ENCODE measurements at places on chromosomes 5 and 9.

DNA sequence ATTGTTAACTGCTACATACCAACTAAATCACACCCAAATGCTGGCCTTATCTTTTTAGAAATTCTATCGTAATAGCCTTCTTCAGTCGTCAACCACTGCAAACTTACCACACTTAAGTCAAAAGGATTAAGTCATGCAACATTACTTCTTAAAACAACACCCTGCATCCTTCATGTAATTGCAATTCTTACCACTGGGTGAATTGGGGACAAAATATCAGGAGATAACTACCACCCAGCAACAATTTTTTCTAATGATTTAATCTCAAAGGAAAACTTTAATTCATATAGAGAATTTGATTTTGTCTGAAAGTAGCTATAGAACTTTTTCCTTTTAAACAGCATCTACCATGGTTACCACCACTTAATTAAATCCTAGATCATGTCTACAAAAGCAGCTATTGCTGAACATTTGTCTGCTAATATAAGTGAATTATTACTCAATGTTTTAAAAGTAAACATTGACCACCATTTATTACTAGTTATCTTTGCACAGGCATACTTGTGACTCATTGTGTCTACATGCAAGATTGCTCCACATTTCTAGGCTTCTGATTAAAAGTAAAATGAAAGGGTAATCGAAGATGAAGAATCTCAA lies 10.5 kb downstream of the MLLT3 start:
- DNase-seq: peak; percentile 25

- no peak for DNase-seq
Observed at GRCh38 chr9:95722141-95722540, 153.3 kb upstream of the ERCC6L2 start.

GRCh38 chr5:73135429-73136054 lies 15.2 kb downstream of the TMEM171 start:
- DNase-seq: peak; percentile 44

GRCh38 chr5:68464424-68464823 lies 248.9 kb downstream of the PIK3R1 start:
- peak; percentile 2 for DNase-seq

GRCh38 chr5:8710426-8710930 lies 835.4 kb downstream of the SEMA5A start:
- DNase-seq: no peak

- no peak for DNase-seq
Observed at GRCh38 chr5:4758550-4758949, 381.6 kb upstream of the ADAMTS16 start.

GRCh38 chr9:127346584-127346983 lies 50.4 kb upstream of the SLC2A8 start:
- no peak for DNase-seq

GRCh38 chr5:72940082-72940481 lies 15.8 kb upstream of the FCHO2 start:
- DNase-seq: peak; percentile 91

DNA sequence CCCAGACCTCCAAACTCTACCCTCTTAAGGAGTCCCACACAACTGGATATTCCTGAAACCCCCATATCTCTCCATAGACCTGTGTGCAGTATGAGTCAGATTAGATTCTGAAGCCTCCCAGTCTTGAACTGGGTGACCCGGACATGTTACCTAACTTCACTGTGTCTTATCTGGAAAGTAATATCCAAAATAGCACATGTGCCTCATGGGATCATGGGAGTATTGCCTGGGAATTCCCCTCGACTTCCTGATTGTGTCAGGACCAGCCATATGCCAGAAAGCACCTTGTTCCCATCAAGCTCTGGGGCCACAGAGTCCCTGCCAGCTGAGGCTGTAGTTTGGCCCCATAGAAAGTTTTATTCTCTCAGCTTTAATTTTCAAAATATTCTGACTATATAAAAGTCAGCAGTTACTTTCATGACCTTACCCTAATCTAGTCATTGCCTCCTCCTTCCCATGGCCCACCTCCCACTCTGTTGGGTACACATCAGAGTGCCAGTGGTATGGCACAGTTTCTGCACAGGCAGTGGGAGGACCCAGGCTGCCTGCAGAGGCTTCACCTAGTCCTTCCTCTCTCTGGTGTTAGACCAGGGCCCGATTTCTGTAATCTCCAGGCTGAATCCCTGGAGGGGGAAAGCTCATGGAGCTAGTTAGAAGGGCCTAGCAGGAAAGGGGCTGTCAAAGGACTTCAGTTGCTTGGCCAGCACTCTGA lies 19.5 kb upstream of the B4GALT1 start:
- DNase-seq: peak; percentile 78

GRCh38 chr9:91117474-91117891 lies 244.2 kb downstream of the AUH start:
- DNase-seq: no peak

DNA sequence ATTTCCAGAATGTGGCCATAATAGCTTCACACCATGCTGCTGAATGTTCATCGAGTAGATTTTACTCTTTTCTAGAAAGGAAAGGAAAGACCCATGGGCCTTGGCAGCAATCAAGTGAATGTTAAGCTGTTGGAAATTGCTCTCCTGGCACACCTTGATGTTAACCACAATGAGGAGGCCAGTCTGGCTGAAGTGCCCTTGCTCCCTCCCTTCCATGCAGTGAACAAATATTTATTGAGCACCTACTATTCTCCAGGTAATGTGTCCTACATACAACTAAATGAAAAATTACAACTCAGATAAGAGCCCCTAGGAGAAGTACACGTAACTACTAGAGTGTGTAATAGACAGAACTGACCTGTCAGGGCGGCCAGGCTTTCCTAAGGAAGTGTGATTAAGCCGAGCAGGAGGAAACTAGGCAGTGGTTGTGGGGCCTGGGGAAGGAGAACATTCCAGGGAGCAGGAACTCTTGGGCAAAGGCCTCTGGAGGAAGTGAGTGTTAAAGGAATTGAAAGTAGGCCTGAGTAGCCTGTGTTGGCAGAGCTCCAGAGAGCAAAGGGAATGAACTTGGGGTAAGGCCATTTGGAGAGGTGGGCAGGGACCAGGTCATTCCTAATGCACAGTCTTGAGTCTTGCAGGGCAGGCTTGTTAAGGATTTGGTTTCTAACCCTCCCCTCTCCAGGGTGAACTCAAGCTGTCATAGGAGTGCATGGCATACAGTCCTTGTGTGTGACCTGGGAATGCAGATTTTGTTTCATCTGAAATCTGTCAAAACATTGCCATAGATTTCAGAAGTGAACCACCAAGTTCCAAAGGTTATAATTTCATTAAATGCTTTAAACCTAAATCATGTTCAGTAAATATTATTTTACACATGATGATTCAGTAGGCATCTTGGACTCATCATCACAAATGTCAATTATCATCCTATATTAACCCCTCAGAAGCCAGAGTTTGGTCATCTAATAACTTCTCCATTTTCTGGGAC lies 9.0 kb upstream of the ZSWIM6 start:
- DNase-seq: peak; percentile 58
